ENCODE measurements at places on chromosomes 1 and 21. TPM values are rescaled to one million over a fixed set of nuclear protein-coding genes. Genes with fewer than 3 reads are reported as not detected.

Gene AMPD1
- not detected for total RNA-seq

GRCh38 chr1:58460469-58460868, 86.1 kb downstream of the OMA1 start:
- peak; percentile 14 for DNase-seq

- DNase-seq = peak; percentile 42
Measured at GRCh38 chr1:201214461-201214860, 23.8 kb downstream of the IGFN1 start.

- DNase-seq = no peak
Measured at GRCh38 chr1:198201956-198202784, 45.4 kb downstream of the NEK7 start.

Gene DMBX1
- total RNA-seq = 0.80 TPM

Gene ABCG1
- 0.51 TPM for total RNA-seq

Gene ANKRD35
- total RNA-seq = not detected

DNA sequence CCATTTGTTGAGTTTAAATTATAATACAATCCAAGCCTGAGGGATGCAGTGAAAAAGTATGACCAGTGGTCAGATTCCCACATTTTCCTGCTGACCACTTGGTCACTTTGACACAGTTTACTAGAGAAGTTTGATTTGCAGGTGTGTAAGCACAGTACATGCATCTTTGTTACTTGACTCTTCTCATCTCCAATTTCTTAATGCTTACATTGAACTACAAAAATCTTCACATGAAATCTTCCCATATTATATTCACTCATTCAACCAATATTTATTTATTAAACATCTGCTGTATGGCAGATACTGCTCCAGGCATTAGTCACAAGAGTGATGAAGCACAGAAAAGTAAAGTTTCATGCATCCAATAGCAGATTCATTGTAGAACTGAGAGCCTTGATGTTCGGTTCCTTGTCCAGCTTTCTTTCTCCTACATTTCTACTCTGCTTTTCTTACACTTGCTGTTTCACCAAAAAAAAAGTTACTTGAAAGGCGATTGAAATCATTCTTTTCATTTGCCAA, 211.7 kb downstream of the NFIA start:
- no peak for DNase-seq

GRCh38 chr21:38970765-38971164, 165.0 kb downstream of the ETS2 start:
- DNase-seq = no peak

Gene HES3
- total RNA-seq = not detected

DNA sequence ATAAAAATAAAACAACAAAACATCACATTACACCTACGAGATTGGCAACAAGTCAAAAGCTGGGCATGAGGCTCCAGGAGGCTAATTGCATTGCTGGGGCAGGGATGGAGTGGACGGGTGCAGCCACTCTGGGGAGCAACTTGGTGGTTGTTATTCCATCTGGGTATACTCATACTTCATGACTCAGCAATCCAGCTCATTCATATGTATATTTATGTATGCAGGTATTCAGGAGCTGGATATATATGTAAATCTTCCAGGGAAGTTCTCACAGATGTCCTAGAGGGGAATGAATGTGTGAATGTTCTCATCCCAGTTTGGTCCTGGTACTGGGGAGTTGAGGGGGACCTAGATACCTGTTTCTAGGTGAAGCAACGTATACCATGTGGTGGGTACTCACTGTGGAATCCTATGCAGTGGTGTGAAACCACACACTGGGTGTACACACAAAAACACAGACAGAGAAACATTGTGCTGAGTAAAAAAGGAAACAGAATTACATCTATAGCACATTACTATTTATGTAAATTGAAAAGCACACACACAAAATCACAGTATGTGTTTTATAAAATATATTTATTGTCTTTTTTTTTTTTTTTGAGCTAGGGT, 79.7 kb upstream of the RAB4A start:
- DNase-seq = peak; percentile 72

Gene SNX7
- 81.5 TPM for total RNA-seq

- no peak for DNase-seq
Measured at GRCh38 chr21:31382060-31382459, 38.0 kb upstream of the TIAM1 start.

Gene TTC34
- not detected for total RNA-seq

All from Daoy (cell line).